ENCODE measurements at places on chromosomes 2 and 18.

DNA sequence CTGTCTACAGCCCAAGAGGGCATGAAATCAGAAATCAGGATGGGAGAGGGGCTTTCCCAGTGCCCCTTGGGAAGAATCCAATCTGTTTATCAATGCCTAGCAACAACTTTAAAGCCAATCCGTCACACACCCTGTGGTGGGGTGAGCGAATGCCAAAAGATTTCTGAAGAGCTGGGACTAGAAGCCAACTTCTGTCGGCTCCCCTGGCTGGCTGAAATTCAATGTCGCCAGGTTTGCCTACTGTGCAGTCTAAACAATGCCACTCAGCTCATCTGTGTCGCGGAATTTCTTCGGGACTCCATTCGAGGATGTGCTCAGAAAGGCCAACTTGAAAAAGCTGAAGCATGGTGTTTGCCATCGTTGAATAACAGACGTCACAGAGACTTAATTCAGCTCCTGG lies 31.5 kb upstream of the NCKAP5 start:
- no peak for DNase-seq

- DNase-seq = no peak
Observed at GRCh38 chr18:22020127-22020866, 149.1 kb upstream of the GATA6 start.

DNA sequence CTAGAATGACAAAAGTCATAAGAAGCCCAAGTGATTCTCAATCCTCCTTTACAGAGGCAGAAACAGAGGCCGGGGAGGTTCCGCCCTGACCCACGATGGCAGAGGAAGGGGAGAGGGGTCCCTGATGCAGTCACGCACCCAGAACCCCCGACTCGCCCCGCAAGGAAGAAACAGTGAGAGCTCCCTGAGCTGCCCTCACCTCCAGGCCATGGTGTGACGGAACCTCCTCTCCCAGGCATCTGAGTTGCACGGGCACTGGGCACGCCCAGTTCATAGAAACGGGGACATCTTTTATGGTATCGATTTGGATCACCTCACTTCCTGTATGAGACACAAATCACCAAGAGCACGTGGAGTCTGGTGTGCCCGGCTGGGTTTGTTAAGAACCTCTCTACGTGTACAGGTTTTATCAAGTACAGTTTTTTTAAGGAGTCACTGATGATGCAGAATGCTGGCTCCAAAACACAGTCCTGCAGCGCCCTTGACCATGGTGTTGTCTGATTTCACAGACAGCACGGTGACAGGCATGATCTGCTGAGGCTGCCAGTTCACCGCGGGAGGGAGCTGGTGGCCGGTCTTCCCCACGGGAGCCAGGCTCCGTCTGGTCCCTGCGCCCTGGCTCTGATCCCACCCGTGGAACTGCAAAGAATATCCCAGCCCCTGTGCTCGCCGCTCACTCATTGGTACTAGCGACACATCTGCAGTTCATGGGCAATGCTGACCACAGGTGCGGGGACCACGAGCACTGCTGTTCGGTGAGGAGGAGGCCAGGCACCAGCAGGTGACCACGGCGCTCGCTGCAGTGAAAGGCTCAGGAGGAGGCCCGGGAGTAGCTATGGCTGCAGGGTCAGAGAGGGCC lies 35.6 kb downstream of the PXDN start:
- DNase-seq = no peak

DNA sequence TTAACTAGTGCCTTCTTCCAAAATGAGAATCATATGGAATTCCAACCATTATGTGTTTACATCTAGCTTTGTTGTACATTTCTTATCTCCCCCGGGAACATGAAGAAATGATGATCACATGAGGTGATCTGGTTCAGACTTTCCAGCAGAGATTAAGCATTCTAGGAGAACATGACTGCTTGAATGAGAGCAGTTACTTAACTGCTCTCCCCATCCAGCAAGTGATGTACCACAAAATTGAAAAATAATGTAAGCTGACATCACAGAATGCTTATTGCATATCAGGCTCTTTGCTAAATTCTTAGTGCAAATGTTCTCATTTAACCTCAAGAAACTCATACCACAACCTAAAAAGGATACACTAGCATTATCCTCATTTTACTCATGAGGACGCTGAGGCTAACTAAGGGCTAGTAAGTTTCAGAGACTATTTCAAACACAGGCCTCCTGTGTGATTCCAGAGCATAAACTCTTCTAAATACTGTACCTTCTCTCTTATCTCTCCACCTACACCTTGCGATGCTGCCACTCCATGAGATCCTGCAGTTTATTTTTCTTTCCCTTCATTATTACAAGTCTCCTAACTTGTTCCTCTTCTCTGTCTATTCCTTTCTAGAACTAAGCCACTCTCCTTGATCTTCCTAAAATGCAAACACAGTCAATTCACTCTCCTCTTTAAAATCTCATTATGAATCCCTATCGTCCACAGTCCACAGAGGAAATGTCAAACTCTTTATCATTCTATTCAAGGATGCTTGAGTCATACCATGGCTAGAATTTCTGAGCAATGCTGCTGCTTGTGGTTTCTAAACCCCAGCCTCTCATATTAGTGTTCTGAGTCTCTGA lies 1224.8 kb upstream of the ZEB2 start:
- DNase-seq = no peak

DNA sequence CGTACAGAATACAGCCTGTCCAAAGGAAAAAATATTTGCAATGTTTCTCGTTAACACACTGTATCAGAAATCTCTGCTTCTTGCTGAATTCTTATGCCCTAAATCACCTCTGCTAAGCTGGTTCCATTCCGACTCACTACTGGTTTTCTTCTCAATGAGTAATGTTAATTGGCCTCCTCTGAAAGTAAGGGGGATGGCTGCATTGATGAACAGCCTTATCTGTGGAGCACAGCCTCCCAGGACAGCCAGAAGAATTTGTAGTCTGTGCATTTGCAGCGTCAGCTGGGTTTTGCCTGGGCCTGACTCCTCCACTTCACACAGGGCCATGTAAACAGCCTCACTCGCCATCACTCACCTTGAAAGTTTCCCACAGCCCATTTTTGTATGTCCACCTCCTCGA lies 127.7 kb downstream of the RNF152 start:
- DNase-seq = no peak

- no peak for DNase-seq
Observed at GRCh38 chr2:239469106-239469960, 68.5 kb upstream of the HDAC4 start.

DNA sequence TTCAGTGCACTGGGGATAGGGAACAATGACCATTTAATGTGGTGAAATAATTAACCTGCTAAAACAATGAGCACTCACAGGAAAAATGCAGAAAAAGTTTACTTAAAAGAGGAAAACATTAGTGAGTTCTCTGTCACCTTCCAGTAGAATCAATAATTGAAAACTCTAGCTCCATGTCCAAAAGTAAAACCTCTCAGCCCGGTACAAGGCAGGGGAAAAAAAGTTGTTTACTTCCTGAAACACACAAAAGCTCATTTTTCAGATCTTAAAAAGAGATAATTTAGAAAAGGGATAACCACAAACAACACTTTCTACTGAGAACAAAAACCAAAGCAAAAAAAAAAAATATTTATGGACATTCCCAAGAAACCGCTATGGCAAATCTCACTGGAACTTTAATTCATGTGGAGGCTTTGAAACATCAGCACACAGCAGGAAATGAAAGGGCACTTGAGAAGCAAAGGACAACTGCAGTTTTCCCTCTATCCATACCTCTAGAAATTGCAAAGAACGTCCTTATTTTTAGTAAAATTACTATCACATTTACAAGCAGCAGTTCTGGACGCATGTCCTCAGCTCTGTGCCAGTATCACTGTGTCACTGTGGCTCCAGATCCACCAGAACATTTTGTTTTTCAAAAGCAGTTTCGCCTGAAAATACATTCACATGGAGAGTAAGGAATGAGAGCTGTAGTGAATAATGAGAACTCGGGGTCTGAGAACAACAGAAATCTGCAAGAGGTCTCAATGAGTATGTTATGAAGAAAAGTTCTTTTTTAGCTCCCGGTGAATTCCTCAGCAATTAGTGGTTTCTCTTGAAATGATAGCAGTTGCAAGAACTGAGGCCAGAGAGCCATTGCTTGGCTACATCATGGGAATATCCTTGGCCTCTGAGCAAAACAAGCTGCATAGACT lies 44.7 kb upstream of the DNAH7 start:
- DNase-seq = no peak

- no peak for DNase-seq
Observed at GRCh38 chr2:151616760-151617339, 117.4 kb downstream of the NEB start.

- no peak for DNase-seq
Observed at GRCh38 chr18:27717250-27717649, 459.7 kb downstream of the CDH2 start.

- no peak for DNase-seq
Observed at GRCh38 chr2:47354013-47354847, 48.7 kb upstream of the MSH2 start.

DNA sequence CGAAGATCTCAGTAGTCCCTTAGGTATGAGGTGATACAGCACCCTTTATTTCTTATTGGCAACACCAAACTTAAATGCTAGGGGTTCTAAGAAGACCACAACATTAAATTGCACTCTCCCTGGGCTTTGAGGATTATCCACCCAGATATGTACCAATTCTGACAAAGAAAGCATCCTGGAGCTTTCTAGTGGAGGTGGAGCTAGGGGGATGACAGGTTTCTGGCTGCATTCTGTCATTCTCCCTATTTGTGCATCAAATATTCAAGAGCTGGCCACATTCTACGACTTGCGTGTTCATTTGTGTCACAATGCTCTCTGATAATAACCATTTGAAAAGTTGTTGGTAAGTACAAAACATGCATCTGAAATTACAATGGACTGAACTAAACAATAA lies 111.1 kb downstream of the CDH2 start:
- no peak for DNase-seq

- no peak for DNase-seq
Observed at GRCh38 chr2:231342061-231342711, 53.3 kb upstream of the B3GNT7 start.

GRCh38 chr2:26001743-26002351 lies 19.6 kb upstream of the KIF3C start:
- peak; percentile 55 for DNase-seq

- DNase-seq = no peak
Observed at GRCh38 chr2:168175469-168175868, 71.9 kb downstream of the STK39 start.

GRCh38 chr2:157052685-157053224 lies 204.8 kb upstream of the GALNT5 start:
- DNase-seq = no peak

- DNase-seq = no peak
Observed at GRCh38 chr2:204329016-204329415, 216.3 kb upstream of the PARD3B start.

DNA sequence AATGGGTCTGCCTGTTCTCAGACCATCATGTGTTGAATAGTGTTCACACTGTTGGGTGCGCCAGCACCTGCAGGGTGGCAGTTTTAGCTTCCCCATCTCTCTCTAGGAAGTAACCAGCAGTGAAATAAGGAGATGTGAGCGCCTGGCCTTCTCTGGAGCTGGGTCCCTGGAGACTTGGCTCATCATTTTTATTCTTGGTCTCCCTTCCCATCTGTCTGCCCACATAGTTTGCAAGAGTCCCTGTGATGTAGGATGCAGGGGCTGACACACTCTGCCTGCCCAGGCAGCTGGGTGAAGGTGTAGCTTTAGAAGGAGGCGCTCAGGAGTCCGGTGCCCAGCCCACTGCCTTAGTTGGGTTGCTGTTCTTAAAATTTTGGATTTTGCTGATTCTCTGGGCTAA lies 172.2 kb downstream of the LDLRAD4 start:
- DNase-seq = no peak

DNA sequence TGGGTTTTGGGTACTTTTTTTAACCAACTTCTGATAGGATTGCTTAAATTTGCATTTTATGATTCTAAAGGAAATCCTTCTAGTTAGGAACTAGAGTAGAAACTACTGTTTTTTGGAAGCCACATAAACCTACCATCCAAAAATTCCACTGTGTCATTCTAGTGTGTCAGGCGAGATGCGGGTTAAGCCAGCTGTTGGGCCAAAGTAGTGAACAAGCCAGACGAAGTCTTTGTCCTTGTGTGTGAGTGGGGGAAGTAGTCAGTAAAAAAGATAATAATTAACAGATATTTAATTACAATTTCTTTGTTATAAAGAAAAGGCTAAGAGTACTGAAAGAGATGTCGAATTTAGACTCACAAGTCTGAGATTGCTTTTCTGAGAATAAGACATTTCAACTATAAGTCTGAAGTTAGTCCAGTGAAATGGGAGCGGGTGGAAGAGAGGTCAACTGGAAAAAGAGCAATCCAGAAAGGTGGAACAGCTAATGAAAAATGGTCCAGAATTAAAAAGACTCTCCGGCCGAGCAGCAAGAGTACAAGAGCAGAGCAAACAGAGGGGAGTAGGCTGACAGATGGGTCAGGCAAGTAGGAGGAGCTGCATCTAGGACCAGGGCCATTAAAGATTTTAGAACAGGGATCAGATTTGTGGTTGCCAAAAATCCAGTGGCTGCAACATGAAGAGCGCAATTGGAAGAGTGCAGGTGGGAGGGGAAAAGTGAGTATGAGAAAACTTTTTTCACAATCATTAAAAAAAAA lies 1.5 kb downstream of the EPB41L5 start:
- no peak for DNase-seq

DNA sequence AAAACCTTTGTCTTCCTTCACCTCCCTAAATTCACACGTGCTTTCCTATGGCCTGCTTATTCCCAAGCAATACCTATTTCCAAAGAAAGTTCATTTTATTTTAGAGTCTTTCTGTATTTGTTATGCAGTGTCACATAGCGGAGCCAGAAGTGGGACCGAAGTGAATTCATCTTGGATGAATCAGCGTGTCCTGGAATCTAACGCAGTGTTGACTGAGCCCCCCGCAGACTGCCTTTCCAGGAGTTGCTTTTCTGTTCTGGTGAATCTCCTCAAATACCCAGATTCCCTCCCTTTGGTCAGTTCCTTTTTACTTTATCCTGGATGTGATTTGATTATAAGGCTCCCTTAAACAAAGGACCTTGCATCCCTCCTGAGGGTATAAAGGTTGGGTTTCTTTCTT lies 10.8 kb downstream of the ALPP start:
- no peak for DNase-seq

DNA sequence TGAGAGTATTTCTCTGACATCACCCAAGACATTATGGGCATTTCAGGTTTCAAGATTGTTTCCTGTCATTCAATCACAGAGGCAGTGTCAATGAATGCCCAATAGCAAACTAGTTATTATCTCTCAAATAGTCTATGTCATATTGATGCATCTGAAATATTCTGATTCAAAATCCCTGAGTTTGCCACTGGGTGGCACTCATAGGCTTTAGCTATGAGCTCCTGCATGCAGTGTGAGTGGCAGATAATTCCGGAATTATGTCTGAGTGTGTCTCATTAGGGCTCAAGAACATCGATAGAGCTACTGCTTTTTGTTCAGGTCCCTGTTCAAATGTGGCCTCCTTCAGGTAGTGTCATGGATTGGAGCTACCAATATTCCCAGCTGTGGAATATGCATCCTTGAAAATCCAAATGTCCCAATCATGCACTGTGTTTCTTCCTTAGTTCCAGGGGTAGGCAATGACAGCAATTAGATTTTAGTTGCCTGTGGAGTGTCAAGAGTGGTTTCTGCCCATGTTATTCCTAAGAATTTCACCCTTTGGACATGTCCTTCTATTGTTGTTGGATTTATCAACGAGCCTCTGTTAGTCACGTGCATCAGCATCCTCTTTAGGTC lies 7.8 kb upstream of the OR6B3 start:
- DNase-seq = peak; percentile 55

GRCh38 chr2:9961013-9961412 lies 9.5 kb downstream of the GRHL1 start:
- DNase-seq = no peak
